ENCODE measurements at places on chromosomes 12 and 14.

GRCh38 chr12:5944688-5945070 lies 380 bp downstream of the ANO2 start:
- no peak for DNase-seq

DNA sequence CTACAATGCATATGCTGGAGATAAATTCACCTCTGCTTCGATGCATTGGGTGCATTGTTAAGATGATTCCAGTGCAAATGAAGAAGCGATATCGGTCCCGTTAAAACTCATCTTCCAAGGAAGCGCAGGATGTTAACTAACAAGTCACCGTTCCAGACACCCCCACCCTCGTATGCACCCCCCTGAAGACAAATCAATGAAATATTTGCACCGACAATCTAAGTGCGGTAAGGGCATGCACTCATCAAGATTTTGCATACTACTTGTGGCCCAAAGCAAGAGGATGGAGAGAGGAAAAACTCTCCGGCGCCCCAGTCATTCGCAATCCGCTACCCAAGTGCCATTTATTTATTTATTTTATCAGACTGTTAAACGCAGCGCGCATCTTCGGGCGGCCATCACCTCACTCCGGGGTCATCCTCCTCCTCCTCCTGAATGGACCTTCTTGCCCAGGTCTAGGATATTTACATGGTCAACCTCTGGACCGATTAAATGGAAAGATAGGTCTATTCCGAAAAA lies 1.2 kb downstream of the NOVA1 start:
- peak; percentile 40 for DNase-seq

GRCh38 chr12:92786045-92786444 lies 83.3 kb downstream of the PLEKHG7 start:
- peak; percentile 56 for DNase-seq

- DNase-seq, result peak; percentile 86
Observed at GRCh38 chr12:570435-570920, 92.8 kb downstream of the NINJ2 start.

- DNase-seq, result no peak
Observed at GRCh38 chr14:51628238-51628637, 23.5 kb upstream of the FRMD6 start.

GRCh38 chr12:72790273-72790672 lies 518.1 kb downstream of the TRHDE start:
- DNase-seq, result no peak

DNA sequence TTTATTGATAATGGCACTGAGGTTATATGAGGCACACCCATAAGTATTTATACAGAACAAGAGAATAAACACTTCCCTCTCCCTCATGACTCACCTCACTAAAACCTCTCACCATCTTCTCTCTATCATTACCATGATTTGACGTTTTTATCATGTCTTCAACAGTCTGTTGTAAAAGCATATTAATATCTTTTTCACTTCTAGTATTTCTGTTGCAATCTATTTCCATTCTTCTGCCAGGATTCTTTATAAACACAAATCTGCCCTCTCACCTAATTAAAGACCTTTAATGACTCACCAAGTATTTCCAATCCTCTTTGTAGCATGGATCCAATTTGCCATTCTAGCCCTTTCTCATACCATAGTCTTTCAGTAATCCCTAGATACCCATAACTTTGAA lies 527.7 kb downstream of the SLC16A7 start:
- DNase-seq, result no peak

- DNase-seq, result no peak
Observed at GRCh38 chr14:73717711-73718417, 3.7 kb upstream of the PNMA1 start.

GRCh38 chr12:73947326-73948026 lies 590.2 kb upstream of the ATXN7L3B start:
- DNase-seq, result no peak

DNA sequence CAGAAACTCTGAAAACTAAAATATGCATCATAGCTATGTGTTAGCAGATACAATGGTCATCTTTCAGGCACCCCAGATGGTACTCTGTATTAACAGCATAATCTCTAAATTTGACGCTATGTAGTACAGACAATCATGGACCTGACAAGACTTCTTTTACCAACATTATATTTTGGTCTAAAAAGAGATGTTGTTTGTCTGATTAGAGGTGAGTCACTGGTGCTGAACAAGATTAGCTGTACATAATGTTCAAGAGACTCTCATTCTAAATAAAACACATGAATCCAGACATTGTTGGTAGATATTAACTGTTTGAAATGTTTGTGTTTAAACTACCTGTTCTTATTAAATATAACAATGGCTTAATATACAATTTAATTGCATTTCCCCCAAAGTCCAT lies 146.4 kb upstream of the LMNTD1 start:
- peak; percentile 56 for DNase-seq

DNA sequence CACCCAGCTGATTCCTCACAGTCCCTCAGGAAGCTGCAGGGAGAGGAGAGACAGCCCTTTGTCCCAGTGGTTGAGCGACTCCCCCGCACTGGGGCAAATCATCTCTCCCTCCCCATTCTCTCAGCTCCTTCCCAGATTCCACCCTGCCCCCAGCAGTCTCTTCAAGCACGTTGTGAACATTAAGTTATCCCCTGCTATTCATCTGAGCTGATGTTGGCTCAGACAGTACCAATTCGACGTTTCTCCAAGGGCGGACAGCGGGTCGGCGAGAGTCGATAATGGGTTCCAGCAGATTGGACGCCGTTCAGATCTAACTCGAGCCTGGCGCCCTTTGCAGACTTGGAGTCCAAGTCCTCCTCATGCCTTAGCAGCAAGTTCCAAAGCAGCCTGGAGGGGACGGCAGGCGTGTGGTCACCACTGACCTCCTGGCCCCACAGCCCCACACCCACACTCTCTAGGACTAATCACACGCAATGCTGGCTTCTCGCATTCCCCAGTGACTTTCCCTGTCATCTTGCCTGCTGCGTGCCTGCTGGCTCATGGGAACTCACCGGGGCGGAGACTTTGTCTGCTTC lies 245.9 kb downstream of the CHST11 start:
- peak; percentile 72 for DNase-seq

GRCh38 chr12:100529756-100530350 lies 43.6 kb upstream of the GAS2L3 start:
- no peak for DNase-seq

Measured in fibroblast of pulmonary artery (primary cell).